ENCODE measurements at places on chromosomes 4 and X. TPM values are rescaled to one million over a fixed set of nuclear protein-coding genes. Genes with fewer than 3 reads are reported as not detected.

- DNase-seq = no peak
These were observed 124.5 kb upstream of the NOCT start for GRCh38 chr4:138890891-138891570.

DNA sequence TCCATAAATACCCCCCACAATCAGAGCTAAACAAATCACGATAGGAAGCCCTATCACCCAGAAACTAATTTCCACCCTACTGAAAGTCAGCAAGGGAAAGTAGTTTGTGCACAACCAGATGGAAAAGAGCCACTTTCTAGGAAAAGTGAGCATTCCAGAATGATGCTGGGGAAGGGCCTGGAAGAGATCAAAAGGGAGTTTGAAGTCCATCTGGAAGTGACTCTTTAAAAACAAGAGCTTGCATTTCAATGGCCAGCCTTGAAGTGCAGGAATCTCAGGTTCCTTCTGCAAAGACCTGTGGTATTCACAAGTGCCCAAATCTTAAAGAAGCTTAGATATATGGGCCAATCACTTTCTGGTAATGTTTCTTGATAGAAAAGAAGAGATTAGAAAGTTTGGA lies 97.0 kb upstream of the LDB2 start:
- no peak for DNase-seq

GRCh38 chrX:30060718-30061117 lies 154.6 kb upstream of the MAGEB2 start:
- no peak for DNase-seq

GRCh38 chrX:13994536-13995080 lies 35.1 kb downstream of the GEMIN8 start:
- no peak for DNase-seq

DNA sequence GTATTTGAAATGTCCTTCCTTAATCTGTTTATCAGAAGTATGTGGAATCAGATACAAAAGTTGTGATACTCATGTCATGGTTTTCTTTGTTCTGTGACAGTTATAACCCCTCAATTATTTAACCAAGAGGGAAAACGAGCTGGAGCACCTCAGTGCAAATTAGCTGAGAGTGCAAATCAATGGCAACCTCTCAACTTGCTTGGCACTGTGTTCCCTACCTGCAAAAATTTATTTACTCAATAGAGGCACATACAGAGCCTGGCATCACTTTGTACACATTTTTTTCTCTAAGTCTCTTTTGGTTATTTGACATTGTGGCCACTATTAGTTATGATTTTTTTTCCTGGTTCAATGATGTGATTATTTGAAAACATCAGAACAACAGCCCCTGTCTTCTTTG lies 186.2 kb downstream of the STIM2 start:
- no peak for DNase-seq

DNA sequence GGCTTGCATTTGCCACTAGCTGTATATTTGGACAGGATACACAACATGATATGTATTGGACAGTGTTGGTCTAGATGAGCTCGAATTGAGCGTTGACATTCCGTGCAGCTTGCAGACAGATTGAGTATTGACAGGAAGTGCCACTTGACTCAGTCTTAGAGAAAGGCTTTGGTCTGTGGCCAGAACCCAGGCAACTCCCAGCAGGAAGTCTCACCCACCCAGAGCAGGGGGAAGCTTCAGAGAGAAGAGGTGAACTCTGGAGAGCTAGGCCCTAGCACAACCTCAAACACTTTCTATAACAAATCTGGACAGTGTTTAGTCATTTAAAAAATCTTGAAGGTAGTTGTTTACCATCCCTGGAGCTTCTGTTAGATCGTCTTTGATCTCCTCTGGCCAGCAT lies 280.5 kb downstream of the FBXW7 start:
- DNase-seq = peak; percentile 81

MAMLD1 gene
- total RNA-seq = 1.4 TPM

TAF1 gene
- 43.6 TPM for total RNA-seq

CD38 gene
- 88.8 TPM for total RNA-seq

Data from activated CD8-positive, alpha-beta T cell treated with anti-CD3 and anti-CD28 coated beads, Interleukin-2, amount 10 ng/mL, durations not matched to agents 7 days and 5 days (primary cell).